ENCODE measurements at places on chromosomes 2 and 18.

GRCh38 chr2:176535467-176536113 lies 266.3 kb downstream of the MTX2 start:
- no peak for DNase-seq

DNA sequence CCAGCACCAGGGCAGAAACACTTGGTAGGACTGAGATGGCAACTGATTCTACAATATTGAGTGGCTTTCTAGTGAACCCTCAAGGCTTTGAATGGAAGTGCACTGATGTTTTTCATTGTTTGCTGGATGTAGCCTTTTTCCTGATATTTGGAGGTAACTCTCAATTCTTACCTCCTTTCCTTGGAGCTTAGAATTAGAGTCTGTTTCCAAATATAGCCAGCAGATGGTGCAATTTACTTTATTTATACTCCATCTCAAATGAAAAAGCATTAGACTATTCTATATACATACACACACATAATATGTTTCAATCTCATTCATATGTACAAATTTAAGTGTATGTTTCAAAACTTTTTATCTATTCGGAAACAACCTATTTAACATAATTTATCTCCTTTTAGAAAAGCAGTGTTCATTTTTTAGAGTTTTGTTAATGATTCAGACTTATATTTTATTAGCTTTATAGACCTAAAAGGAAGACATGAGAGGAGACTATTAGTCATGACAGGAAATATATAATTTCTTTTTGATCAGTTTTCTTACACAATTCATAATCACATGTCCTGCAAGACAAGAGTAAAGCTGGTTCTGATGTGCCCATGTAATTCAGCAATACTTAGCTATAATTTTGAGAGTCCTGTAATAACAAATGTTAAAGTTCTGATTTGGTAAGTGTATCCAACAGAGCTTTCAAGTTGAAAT lies 124.8 kb downstream of the NUP35 start:
- no peak for DNase-seq

DNA sequence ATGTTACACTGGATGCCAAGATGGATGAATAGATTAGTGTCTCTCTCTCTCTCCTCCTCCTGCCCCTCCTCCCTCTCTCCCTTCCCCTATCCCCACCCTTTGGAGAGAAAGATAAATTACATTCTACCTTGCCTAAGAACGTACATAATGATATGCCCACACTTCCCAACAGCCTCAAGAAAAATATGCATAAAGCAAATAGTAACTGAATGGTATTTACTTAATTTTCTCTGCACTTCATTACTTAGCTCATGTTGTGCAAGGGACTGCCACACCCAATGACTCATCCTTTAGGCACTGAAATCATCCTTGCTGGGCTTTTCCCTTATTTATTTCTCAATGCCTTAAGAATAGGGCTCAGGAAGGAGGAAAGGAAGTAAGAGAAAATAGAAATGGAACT lies 137.3 kb upstream of the PID1 start:
- DNase-seq = no peak

- DNase-seq = no peak
These were observed 503.7 kb upstream of the SLC8A1 start for GRCh38 chr2:40955635-40956034.

- DNase-seq = no peak
These were observed 72.8 kb upstream of the TAF1B start for GRCh38 chr2:9770308-9771100.

GRCh38 chr2:31703253-31703652 lies 122.5 kb upstream of the SRD5A2 start:
- no peak for DNase-seq

DNA sequence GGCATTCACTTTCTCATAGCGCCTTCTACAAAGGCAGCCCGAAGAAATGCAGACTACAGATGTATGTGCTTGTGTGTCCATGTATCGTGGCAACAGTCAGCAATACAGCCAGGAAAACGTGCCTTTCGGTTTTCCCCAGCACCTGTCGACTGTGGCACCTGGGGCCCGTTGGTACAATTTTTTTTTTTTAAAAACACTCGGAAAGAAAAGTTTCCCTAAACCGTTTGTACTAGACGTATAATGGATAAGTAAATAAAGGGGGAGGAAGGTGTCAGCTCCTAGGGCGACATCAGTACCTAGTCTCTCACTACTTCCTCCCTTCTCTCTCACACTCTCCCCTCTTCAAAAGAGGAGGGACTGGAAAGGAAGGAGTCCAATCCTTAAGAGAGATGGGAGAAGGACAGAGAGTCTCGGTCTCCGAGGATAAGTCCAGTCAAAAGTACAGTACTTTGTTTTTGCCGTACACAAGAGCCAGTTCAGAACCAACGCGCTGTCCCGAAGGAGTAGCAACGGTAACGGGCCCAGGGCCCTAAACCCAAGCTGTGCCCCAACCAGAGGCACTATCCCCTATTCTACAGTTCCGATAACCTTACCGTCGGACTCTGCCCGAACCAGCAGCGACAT lies 759 bp downstream of the PPP4R3B start:
- no peak for DNase-seq

GRCh38 chr2:9961013-9961412 lies 9.5 kb downstream of the GRHL1 start:
- no peak for DNase-seq

GRCh38 chr18:36412778-36413177 lies 115.3 kb downstream of the FHOD3 start:
- DNase-seq = no peak

DNA sequence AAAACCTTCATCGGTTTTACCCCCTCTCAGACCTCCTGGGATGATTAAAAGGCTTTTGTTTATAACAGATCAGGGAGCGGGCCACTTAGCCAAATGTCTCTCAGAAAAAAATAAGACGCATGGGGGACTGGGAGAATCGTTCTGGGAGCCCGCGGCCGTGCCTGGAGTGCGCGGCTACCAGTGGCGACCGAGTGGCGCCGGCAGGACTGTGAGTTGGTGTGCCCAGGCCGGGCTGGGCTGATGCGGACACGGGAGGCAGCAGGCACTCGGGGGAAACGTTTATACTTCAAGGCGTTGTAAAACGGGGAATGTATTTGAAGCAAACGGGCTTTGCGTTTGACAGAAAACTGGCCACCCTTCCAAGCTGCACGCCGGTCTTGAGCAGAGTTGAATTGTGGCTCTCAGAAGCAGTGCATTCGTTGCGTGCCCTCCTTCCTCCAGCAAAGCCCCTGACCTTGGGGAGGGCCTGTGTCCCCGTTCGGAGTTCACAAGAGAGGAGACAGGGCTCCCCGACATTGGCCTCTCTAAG lies 4.7 kb upstream of the HOXD10 start:
- no peak for DNase-seq

DNA sequence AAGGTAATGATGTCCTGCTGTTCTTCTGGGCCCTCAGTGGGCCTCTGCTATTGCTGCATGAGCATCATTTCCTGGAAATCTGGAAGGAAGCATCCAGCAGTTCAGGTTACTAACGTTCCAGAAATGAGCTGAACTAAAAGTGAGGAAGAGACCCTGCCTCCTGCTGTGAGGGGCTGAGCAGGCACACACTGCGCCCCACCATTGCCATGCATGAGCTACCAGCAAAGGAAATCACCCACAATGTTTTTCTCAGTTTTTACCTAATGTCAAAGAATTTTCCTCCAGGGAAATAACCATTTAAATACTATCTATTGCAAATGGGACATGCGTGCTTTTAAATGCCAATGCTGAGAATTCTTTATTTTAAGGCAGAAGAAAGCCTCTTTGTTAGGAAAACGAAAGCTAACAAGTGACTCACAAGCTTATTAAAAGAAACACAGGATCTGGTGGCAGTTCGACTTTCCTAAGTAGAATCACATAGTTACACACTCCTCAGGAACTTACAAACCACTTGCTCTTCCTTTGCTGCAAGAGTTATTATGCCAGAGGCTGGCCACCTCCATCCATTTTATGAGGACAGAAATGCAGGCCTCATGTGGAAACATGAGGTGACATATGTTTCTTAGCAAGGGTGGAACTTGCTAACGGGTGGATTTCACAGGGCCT lies 152.6 kb upstream of the TTC39C start:
- no peak for DNase-seq

DNA sequence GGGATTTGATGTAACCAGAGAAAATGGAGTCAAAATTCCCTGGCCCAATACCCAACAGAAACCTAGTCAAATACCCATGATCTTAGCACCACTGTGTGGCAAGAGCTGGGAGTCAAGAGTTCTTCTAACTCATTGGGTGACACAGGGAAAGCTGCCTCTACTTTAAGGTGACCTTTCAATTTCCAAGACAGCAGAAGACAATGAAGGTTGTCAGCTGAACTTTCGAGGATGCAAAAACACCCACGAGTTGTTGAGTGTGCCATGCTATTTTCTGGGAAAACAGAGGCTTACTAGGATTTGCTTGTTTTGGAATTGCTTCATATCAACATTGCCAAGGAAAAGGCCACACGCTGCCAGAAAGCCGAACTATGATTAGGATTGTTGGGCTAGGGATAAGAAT lies 61.6 kb upstream of the CYRIA start:
- no peak for DNase-seq

GRCh38 chr2:120091436-120091835 lies 78.6 kb downstream of the EPB41L5 start:
- no peak for DNase-seq

DNA sequence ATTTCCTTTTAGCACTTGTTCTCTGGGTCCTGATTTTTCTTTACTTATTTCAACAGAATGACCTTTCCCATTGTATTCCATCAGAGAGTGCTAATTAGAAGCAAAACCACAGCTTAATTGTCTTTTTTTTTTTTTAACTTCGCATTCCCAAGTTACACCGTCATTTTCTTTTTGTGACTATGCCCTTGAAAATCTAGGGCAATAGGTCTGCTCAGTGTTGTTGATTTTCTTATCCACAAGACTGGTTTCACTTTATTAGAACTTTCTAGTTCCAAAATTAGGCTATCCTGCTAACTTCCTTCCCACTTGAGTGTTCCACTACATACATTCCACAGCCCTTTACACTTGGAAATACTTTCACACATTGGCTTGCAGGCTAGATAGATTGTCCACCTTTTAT lies 18.7 kb upstream of the ADAM17 start:
- DNase-seq = no peak

DNA sequence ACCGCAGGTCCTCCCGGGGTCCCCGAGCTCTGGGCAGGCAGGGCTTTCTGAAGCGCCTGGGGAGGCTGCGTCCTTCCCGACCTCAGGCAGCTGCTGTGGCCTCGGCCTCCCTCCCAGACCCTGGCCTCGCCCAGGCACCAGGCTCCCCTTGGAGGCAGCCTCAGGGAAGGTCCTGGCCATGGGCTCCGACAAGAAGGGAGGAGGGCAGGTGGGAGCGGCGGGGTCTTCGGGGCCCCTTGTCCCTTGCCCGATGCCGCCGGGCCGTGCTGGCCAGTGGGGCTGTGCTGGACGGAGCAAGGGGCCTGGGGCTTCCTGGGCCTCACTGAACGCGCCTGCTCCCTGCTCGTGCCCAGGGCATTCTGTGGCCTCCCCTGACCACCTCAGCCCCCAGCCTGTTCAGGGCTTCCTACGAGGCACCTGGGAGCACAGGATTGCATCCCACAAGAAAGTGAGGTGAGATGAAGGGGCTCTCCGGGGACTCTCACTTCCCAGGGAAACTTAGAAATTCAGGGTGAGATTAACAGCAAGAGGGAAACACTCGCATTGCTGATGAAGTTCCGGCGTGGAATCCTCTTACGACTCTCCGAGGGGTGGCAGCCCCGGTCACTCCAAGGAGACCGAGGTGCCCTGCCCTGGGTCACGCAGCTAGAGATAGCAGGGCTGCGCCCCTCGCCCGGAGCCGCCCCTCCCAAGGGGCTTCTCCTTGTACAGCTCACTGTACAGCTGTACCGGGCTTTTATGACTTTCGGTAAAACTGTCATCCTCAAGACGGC lies 778 bp downstream of the MFSD2B start:
- no peak for DNase-seq

DNA sequence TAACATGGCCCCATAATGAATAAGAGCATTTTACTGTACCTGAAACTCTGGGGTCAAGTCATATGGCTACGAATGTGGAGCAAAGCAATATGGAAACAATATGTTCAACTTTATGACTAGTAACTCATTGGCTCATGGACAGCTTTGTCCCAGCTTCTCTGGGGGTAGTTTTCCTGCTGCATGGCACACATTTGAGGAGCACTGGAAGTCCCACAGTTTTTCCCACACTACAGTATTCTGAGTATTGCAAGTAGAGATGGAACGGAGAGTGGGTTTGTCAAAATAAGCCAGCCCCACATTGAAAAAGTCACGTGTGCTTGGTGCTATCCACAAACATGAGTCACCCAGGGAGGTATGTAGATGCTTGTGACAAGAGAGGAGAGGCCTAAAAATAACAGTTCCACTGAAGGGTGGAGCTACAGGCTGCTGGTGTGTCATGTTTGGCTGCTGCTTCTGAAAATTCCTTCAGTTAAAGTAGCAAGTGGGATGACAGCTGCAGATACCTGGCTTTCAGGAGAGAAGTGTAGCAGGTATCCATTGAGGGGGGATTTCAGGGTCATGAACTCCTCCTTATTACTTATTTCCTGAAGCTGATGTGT lies 48.2 kb upstream of the CTAGE1 start:
- no peak for DNase-seq

DNA sequence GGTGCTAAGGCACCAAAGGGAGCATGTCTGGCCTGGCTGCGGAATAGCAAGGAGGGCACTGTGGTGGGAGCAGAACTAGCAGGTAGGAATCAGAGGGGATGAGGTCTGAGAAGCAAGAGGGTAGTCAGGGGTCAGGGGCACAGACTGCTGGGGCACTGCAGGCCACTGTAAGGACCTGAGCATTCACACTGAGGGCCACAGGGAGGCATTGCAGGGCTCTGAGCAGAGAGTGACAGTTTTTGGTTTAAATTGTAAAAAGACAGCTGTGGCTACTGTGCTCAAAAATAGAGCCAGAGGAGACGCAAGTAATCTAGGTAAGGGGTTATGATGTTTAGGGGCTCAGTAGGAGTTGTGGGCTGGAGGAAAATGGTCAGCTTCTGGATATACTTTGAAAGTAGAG lies 41.5 kb downstream of the ARHGAP25 start:
- DNase-seq = no peak

DNA sequence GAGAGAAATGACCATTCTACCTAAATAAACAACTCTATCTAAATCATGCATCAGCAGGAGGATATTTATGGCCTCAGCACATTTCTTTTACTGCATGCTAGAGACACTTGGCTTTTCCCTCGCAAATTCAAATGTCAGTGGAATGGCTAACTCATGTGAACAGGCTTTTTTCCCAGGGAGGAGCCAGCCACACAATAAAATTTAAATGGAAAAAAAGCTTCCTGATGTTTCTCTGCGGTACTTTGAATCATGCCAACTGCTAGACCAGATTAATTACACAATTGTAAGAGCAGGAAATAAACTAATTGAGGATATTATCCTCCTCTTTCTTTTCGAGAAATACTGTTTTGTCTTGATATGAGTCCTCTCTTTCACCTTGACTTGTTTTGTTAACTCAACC lies 676.3 kb downstream of the IRS1 start:
- DNase-seq = no peak

- no peak for DNase-seq
These were observed 185.4 kb upstream of the OSR1 start for GRCh38 chr2:19543663-19544383.

- DNase-seq = no peak
These were observed 48.9 kb upstream of the ALPP start for GRCh38 chr2:232329716-232330067.

Measured in activated naive CD8-positive, alpha-beta T cell treated with anti-CD3 and anti-CD28 coated beads, Interleukin-2, amount 50 U/mL, for 16 hours (primary cell).